ENCODE measurements at places on chromosomes 3 and 15.

DNA sequence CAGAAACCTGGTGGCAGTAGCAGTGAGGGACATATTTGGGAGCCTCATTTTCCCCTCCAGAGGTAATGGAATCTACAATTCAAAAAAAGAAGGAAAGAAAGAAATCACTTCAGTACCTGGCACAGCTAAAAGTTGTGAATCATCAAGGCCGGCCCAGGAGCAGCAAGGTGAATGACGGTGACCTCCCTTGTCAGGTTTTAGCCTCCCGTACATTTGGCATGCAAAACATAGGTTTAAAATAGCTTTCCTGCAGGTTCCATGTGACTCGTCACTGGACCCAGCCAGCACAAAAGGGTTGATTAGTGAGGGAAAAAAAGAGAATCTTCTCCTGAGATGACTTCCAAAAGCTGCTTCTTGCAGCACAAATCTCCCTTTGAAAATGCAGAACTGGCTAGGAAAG, 394.2 kb downstream of the LSAMP start:
- no peak for DNase-seq

DNA sequence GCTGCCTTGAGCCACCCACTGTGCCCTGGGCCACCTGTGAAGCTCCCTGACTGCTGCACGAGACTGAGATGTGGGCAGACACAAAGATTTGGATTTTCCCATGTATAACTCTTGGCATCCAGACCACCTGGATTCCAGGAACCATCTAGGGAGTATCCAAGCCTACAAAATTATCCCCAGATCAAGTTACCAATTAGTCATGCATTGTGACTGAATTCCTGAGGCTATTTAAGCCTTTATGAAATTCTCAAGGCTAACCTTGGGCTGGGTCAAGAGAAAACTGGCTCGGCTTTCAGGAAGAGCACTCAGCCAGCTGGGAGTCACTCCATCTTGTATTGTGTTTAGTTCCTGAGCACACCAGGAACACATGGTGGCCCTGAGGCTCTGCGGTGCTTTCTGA, 13.3 kb upstream of the ATP13A5 start:
- no peak for DNase-seq

DNA sequence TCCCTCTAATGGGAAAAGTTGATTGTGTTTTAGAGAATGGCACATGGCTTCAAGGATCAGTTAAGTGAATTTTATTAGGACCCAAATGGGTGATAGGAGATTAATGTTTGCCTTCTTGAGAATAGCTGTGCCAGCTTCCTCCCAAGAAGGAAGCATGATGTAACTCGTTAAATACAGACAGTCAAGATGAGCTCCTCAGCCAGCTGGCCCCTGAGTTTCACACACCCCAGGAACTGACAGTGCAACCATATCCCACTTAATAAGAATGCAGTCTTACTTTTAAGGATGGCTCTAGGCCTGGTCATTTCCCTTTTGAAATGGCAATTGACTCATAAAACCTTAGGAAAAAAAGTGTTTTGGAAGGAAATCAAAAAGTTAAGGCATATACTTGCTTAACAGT, 472.8 kb upstream of the KCNMB2 start:
- DNase-seq: peak; percentile 32

- DNase-seq: no peak
Observed at GRCh38 chr3:174233511-174233910, 625.6 kb upstream of the NAALADL2 start.

DNA sequence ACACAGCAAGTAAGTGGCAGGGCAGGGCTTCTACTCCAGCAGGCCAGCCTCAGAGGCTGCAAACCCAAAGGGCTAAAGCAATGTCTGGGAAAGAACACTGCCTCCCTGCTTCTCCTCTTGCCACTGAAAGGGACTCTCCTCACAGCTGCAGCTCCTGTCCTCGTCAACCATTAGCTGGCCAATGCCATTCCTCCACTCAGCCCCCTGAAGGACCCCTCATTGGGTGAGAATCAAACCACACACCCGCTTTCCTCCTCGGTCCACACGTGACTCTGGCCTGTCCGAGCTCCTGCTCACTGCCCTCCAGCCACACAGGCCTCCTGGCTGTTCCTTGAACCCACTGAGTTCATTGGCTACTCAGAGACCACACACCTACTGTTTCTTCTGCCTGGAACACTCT, 253.7 kb upstream of the TLE3 start:
- DNase-seq: no peak

DNA sequence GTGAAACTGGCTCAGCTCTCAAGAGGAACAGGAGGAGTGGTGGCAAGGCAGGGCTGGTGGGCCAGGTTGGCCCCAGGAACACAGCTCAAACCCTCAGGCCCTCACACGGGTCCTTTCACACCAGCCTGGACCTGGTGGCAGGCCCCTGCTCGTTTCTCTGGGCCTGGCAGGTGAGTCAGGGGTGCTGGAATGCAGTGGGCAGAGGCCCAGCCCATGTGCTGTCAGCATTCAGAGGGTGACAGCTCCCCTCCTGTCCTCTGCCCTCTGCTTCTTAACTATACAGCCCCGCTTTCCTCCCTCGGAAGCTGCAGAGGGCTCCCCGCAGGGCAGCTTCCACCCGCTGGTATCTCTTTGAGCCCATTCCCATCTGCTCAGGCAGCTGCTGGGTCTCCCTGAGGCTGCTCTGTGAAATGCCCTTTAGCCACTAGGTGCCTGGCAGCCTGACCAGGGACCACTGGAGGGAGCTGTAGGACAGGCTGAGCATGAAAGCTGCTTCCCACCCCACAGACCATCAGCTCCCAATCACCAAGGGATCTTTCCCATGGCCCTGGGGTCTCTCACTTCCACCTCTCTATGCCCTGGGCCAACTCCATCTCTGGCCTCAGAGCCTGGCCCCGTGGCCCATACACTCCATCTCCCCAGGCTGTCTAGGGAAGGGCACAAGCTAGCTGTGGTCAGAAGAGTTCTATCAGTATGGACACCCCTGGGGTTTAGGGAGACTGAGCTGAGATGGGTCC, 24.8 kb downstream of the SHF start:
- peak; percentile 61 for DNase-seq

- DNase-seq: peak; percentile 87
Observed at GRCh38 chr3:48989796-48990635, at the start of gene P4HTM. Gene P4HTM, plus strand, starts transcription at chr3:48990241. Its CDS starts 16 bp downstream, at chr3:48990257.

DNA sequence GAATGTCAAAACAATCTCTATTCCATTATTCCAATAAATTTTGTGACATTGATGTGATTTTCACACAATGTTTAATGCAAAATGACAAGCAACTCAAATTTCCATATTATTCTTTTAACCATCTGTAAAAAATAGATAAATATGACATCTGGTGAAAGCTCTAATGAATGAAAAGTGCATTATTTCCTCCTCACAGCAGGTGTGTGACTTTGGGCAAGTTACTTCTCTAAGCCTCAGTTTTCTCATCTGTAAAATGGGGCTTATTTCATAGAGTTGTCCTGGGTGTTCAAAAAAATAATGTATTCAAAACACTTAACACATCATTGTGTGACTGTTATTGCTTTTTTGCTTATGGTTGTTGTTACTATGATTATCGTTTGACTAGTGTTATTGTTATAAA, 70.4 kb downstream of the THBS1 start:
- no peak for DNase-seq

DNA sequence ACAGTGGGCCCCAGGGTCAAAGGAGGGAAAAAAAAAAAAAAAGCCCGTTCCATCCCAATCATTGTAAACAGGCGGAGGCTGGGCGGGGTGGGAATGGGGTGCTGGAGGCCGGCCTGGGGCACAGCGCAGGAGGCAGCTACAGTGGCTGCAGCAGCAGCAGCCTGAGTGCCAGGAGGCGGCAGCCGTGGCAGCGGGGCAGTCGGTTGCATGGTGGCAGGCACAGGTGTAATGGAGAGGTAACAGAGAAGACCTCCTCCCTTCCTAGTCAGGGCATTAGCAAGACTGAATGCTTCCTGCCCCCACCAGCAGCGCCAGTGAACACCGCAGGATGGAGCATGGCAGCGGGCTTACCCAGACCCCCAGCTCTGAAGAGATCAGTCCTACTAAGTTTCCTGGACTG, 279.1 kb upstream of the TTC14 start:
- no peak for DNase-seq

DNA sequence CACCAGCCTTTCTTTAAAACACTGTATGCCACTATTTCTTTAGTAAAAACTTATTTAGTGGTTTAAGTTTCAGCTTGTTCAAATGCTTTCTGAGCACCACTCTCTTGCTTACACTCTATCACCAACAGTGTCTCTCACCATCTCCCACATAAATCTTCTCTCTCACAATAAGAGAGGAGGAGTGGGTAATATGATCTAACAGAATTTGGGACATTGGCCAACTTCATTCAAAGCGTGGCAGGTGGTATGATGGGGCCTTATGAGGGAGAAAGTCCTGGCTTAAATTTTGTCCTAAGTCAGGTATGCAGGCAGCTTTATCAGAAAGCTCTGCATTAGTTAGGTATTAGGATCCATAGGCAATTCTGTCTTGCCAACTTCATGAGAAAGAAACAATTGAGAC, 1132.5 kb downstream of the TUSC7 start:
- no peak for DNase-seq

GRCh38 chr3:100047455-100048141, 66.7 kb downstream of the FILIP1L start:
- DNase-seq: peak; percentile 87
